ENCODE measurements at places on chromosomes 16 and 17.

DNA sequence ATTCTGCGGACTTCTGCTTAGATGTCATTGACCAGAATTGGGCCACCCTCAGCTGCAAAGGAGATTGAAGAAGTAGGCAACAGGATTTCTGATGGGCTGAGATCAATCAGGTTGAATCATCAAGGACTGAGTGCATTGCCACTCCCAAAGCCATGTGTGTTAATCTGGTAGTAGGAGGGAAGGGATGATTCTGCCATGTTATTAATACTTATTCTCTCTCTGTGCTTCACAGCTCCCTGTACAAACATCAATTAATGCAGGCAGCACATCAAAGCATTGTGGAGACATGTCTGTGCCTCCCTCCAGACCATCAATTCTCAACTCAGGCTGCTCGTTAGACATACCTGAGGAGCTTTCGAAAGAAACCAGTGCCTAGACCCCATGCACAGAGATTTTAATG, 11.6 kb downstream of the LRRC3C start:
- DNase-seq, result no peak

DNA sequence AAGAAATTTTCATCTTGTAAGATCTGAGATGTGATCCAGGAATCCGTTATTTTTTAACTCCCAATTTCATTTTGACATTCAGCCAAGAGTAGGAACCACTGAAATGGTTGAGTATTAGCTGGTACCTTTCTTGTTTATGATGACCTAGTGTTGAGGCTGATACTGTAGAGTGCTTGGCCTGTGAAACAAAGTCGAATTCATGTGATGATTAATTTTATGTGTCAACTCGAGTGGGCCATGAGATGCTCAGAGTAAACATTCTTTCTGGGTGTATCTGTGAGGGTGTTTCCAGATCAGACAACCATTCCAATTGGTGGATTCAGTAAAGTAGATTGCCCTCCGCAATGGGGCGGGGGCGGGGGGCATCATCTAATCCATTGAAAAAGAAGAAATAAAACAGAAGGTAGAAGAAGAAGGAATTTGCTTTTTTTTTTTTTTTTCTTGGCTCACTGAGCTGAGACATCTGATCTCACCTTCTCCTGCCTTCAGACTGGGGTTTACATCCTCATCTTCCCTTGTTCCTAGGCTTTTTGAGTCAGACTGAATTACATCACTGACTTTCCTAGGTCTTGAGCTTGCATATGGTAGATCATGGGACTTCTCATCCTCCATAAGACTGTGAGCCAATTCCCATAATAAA, 264.6 kb upstream of the KCNJ16 start:
- no peak for DNase-seq

GRCh38 chr16:20647736-20648135, 49.7 kb downstream of the ACSM1 start:
- DNase-seq, result no peak

DNA sequence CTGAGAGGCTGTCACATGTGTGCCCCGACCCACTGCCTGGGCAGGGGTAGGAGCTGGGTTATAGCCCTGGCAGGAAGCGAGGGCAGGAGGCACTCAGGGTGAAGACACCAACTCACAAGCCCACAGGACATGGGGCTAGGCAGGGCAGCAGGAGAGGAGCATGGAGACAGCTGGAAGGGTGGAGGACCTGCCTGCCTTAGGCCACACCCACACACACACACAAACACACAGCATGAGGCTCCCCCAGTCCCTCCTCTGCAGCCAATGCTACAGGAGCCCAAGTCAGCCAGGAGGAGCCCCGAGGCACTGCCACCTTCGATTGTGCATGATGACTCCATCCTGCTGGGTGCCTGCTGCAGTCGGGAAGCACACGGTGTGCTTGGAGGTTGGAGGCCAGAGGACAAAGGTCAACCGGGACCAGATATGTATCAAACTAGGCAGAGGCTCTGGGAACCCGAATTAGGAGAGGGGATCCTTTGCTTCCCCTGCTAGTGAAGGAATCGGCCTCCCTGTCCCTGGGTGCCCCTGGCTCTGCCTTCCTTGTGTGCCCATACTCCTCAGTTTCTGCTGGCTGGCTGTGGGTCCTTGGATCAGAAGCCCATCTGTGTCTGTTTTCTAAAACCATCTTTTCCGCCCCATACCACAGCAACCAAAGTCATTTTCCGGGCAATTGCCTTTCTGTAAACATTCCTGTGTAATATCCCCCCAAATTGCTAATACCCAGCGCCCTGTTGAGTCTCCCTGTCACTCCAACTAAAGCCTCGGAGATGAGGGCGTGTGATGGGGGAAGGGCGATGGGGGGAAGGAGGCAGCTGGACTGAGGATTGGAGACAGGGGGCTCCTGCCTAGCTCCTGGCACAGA, 20.5 kb downstream of the SRCIN1 start:
- DNase-seq, result no peak

DNA sequence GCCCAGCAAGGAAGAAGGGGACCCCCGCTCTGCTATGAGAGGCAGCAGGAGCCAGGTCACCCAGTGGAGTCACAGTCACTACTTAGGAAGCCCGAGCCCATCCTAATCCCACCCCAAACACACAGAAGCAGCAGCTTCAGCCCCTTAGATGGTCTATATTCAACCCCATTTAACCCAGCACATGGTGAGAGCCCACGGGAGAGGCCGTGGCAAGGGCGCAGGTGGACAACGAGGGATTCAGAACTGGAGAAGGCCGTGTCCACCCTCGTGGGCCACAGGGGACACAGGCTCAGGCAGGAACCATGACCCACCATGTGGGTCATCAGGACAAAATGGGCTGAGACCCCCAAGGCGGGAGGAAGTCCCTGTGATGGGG, 1.6 kb upstream of the TRPV3 start:
- no peak for DNase-seq

DNA sequence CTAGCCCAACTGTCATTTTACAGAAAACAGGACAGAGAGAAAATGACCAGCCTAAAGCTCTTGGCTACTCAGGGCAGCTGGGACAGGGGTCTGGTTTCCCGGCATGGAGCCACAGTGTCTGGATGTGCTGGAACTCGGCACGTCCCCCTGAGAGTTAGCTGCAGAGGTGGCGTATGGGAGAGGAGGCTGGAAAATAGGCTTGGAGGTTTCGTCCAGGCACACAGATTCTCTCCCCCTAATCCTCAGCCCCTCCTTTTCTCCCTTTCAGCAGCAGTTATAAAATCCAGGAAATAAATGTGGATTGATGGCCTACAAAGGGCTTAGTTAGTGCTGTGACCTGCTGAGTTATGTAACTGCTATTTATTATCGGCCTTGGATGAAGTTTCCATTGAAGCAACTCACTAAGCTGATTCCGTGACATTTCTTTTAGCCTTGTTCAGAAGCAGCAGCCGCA, 89.5 kb upstream of the TOB1 start:
- DNase-seq, result no peak

- no peak for DNase-seq
These were observed 1.2 kb upstream of the MPRIP start for GRCh38 chr17:17041018-17041521.

DNA sequence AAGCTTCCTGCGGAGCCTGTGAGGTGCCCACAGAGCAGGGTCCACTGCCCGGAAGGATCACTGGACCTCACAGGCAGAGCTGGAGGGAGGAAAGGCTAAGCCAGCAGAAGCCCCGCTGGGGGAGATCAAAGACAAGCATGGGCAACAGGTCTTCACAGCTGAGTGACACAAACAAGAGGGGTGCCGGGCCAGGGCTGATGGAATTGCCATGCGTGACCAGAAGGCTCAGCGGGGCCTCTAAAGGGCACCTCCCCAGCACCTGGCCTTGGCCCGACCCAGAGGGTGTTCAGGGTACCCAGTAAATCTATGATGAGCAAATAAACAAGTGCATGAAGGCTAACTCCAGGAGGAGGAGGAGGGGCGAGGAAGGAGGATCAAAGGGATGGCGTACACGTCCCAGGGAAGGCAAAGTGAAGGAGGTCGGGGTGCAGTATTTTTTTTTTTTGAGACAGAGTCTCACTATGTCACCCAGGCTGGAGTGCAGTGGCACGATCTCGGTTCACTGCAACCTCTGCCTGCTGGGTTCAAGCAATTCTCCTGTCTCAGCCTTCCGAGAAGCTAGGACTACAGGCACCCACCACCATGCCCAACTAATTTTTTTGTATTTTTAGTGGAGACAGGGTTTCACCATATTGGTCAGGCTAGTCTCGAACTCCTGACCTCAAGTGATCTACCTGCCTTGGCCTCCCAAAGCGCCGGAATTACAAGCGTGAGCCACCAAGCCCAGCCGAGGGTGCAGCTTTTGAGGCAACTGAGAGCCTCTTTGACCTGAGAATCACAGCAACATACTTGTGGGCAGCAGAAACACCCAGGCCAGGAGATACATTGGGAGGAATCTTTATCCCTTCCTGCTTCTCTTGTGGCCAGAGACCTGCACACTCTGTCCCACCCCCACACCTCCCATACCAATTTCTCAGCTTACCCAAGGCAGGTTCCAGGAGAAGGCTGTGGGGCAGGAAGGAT, 16.1 kb upstream of the EXOC7 start:
- no peak for DNase-seq

DNA sequence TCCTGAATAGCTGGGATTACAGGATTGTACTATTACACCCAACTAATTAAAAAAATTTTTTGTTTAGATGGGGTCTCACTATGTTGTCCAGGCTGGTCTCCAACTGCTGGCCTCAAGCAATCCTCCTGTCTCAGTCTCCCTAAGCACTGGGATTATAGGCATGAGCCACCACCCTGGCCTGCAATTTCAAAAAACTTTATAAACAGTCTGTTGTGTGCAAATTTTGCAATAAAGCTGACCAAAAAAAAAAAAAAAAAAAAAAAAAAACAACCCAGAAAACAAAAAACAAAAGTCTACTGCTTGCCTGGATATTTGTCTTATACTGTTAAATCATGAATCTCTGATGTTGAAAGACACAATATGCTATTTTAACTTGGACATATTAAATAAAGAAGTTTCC, 4.4 kb downstream of the CREBBP start:
- no peak for DNase-seq

DNA sequence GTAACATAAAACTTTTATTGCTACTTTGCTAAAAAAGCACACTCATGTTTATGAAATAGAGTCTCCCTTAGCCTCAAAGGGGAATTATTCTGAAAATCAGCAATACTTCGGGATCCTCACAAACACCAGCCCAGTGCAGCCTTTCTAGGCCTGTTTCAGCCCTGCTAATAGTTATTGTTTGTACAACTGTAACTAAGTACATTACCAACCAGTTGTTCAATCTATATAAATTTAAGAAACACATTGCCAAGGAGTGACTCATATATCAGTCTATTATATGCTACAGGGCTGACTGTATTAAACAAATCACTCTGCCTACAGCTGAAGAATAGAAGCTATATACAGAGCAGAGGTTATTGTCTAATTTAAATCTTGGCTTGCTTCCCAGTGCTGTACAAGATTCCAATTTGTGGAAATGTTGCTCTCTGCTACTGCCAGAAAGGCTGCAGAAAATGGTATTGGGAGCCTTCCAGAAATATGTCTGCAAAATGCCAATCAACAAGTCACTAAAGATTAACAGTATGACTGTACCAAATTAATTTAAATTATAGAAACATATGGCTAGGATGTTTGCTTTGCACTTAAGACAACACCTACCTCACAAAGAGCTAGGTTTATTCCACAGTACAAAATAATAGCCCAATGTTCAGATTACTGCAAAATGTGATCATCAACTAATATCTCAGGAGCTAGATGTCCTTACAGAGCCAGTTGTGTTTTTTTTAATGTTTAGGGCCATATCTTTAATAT, 49.7 kb downstream of the TOX3 start:
- no peak for DNase-seq

DNA sequence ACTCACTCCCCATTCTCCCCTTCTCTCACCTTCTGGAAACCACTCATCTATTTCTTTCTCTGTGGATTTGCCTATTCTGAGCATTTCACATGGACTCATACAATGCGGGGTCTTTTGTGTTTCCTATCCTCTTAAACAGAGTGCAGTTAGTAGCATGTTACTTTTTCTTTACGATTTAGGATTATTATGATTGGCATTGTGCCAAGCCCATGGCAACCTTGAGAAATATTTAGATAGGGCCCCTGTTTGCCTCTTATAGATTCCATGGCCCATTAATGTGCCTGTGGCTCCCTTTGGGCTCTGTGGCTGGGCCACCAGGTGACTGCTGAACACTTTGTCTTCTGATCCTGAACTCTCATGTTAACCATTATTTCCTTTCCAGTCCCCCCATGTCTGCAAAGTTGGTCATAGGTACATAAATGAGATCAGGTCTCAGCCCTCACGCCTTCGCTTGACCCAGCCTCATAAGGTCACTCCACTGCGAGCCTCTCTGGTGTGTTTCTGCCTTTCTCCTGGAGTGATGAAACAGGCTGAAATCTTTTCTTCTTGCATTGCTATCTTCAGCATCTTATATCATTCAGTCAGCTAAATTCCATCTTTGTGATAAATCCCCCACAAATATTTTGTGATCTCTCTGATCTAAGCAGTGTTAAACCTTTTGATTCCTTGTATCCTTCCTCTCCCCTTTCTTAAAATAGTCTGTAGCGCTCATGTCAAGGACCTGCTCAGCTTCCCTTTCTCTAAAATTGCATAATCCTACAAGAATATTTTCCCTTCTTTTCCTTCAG, 44.0 kb downstream of the MYH3 start:
- DNase-seq, result no peak

DNA sequence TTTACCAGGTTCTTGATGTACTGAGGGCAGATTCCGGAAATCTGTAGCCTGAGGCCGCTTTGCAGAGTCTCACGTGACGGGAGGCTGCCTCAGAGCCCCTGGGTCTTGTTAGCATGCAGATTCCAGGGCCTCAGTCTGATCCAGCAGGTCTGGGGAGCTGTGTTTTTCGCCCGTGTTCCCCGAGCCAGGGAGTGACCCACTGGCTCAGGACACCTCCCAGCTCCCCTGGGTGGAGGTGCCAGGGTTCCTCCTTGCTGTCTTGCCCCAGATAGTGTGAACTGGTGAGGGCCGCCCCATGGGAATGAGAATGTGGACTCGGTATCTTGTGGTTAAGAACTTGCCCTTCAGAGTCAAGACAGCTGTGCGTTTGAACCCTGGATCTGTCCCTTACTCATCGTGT, 98.6 kb downstream of the OR1D5 start:
- no peak for DNase-seq

DNA sequence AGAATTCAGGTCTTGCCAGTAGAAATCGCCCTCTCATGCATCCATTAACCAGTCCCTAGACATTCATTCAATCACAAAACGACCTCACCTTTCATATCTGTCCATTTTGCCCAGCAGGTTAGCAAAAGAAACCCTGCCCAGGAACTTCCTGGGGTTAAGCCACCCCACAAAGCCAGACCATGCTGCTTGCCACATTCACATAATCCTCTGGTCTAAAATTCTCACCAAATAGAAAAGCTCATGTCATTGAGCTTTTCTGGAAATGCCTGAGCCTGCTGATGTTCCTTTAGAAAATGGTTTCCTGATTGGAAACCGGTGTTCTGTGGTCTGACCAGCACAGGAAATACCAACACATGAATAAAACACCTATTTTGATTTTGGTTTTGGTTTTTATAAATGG, 21.6 kb upstream of the DYNLRB2 start:
- no peak for DNase-seq

DNA sequence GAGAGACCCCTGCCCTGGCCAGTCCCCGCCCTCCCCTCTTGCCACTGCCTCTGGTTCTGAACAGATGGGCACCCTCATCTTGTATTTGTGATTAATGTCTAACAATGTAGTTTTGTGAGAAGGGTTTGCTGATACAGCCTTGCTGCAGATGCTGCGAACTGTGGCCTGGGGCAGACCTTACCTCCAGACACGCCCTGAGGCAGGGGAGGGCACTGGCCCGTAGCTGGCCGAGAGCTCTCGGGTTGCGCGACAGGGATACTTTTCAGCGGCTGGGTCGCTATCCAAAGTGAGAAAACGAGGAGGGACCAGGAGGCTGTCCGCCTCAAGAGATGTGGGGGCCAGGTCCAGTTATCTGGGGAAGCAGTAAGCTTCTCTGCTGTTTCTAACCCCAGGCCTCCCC, 21.9 kb downstream of the STH start:
- DNase-seq, result no peak

GRCh38 chr17:55327225-55328088, 62.7 kb downstream of the HLF start:
- no peak for DNase-seq

Data from T-helper 17 cell (primary cell).